Glomerular endothelial cell (primary cell): ENCODE measurements at places on chromosomes 4 and X. TPM values are rescaled to one million over a fixed set of nuclear protein-coding genes. Genes with fewer than 3 reads are reported as not detected.

The BCAP31 gene
- 206 and 215 TPM in 2 replicates for total RNA-seq

The RBM47 gene
- 0.44 and 2.0 TPM in 2 replicates for total RNA-seq

The PASD1 gene
- not detected in 2 replicates for total RNA-seq

The C4orf50 gene
- total RNA-seq: not detected in 2 replicates

The IL21 gene
- total RNA-seq: not detected in 2 replicates

The ZFP92 gene
- 0.58 and 1.2 TPM in 2 replicates for total RNA-seq

The GYPE gene
- total RNA-seq: 0.29 TPM in 1 of 2 replicates, not detected in the other

The IKBKG gene
- 13.5 and 18.8 TPM in 2 replicates for total RNA-seq

The ZBTB33 gene
- total RNA-seq: 19.1 and 19.4 TPM in 2 replicates

The CRMP1 gene
- total RNA-seq: 2.9 and 23.8 TPM in 2 replicates

The VAMP7 gene
- total RNA-seq: 36.3 and 39.3 TPM in 2 replicates

The PCDH10 gene
- 1.3 and 11.2 TPM in 2 replicates for total RNA-seq
